ENCODE measurements at places on chromosomes 16 and 17. TPM values are rescaled to one million over a fixed set of nuclear protein-coding genes. Genes with fewer than 3 reads are reported as not detected.
A peak's percentile ranks its signal among the peaks of the same experiment; 100 is the strongest.

- no peak for DNase-seq
Observed at GRCh38 chr17:80270104-80270503, 9.5 kb downstream of the RNF213 start.

DNA sequence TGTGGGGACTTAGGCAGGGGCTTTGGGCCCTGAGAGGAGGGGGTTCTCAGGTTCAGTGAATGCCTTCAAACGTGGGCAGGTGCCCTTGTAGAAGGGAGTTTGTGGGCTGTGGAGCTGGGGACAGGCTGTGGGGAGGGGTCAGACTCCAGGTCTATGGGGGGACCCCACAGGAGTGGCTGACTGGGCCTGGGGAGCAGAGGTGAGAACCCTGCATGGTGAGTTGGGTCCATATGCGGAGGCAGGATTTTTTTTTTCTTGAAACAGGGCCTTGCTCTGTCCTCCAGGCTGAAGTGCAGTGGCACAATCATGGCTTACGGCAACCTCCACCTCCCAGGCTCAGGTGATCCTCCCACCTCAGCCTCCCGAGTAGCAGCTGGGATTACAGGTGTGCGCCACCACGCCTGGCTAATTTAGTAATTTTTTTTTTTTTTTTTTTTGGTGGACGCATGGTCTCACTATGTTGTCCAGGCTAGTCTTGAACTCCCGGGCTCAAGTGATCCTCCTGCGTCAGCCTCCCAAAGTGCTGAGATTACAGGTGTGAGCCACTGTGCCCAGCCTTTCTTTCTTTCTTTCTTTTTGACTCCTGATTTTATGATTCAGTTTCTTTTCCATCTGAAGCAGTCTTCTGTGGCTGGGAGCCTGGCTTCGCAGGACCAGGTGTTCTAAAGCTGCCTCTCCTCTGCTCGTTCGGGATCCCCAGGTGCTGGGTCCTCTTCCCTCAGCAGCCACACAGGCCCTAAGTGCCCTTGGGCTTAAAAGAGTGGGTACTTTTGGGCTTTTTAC lies 19.0 kb upstream of the ADCY7 start:
- DNase-seq: no peak

DNA sequence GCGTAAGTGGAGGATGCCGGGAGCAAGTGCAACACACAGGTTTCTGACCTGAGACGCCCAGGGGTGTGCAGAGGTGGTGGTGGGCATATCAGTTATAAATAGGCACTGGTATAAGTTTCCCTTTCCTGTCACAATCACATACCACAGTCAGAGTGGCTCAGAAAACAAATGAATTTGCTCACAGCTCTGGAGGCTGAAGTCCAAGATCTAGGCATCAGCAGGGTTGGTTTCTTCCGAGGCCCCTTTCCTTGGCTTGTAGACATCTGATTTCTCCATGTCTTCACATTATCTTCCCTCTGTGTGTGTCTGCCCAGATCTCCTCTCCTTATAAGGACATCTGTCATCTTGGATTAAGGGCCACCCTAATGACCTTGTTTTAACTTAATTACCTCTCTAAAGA lies 250.5 kb upstream of the TNRC6C start:
- DNase-seq: no peak

DNA sequence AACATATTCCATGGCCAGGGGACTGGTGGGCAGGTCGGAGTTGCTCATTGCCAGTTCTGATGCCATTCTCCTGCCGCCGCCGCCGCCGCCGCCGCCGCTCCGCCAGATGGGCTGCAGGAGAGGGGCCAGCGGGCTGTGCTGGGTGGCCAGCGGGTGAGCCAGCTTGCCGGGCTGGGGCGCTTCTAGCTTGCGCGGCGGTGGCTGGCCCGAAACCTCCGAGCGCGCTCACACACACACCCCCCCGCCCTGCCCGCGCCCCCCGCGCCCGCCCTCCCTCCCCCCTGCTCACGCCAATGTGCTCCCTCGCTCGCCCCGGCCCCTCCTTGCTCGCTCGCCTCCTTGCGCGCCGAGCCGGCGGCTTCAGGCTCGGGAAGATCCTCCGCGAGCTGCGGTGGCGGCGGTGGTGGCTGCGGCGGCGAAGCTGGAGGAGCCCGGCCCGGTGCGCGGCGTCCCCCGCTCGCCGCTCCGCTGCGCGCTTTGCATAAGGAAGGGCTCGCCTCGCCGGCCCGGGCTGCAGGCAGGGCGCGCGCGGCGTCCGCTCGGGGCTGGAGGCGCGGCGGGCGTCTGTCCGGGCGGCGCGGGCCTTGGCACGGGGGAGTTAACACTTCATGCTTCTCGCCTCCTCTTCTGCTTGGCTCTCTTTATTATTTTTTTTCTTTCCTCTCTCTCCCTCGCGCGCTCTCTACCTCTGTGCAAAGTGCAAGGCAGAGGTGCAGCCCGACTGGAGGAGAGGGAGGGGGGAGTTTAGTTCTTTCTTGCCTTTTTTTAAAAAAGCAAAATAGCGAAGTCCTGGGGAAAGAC lies 500 bp downstream of the MAF start:
- peak; percentile 88 for DNase-seq

GRCh38 chr16:59887856-59888255 lies 1153.7 kb upstream of the GOT2 start:
- DNase-seq: no peak

DNA sequence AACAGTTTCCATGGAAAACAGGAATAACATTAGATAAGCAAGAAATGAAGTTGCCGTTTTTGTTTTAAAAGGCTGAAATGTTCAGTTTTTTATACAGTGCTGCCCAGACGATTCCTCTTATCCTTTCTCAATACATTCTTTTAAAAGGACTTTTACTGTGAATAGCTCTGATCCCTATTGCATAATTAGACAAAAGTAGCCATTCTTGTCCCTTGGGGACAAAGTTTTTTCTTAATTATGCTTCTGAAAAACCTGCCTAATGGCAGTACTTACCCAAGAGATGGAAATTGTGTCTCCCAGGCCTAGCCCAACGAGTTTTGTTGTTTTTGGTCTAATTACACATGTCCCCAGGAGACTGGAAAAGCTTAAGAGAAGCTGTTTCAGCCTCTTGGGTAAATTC lies 27.6 kb downstream of the NXPH3 start:
- DNase-seq: no peak

DNA sequence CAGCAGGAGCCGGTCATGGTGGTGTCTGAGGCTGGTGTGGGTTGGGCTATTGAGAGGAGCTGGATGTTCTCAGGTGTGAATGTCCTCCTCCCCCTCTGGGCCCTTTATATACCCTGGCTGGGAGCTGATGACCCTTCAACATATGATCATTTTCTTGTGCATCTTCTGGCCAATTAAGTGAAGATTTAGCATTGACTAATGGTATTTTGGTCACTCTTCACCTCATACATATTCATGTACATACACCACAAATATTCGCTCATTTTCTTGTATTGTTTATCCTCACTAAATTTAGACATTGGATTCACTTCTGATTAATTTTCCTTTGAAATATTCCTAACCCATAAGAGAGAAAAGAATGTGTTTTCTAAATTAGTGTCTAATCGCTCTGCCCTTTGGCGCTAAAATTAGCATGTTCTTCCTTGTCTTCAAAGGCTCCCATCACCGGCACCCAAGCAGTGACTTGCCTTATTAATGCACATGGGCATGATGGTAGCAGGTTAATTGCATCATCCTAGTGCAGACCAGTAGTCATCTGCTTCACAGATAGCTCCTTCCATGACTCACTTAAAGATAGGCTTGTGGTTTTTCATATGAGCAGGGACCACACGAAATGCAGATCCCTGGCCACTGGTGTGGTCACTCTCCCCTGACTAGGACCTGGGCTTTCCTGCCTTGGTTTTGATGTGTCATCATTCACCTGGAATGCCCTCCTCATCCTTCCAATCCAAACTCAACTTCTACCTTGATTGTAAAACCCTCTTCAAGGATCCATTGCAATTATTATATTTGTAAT lies at the start of gene KRTAP2-4:
KRTAP2-4 (minus strand) TSS at position 51 of the 796 bp plus-strand sequence; CDS start at position 17, 34 bp downstream.
- no peak for DNase-seq

The SCNN1G gene
- not detected for total RNA-seq

The C17orf100 gene
- 0.81 TPM for total RNA-seq

The RNF166 gene
- total RNA-seq: 16.8 TPM

The KRT20 gene
- not detected for total RNA-seq

The RPL13 gene
- 1,459 TPM for total RNA-seq

DNA sequence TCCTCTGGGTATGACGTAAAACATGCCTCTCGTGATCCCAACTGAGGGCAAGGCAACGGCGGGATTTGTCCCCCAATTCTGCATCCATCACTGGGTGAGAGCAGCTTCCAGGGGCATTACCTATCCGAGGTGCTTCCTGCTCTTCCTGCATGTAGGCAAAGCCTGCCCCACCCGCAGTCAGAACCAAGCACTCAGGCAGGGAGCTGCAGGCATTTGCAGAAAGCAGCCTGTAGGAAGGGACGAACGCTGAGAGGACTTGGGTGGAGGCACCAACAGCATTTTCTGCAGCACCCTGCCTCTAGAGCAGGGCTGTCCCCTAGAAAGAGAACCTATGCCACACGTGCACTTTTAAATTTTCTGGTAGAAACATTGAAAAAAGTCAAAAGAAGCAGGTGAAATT lies 5.5 kb downstream of the BCO1 start:
- DNase-seq: no peak

The RSL1D1 gene
- total RNA-seq: 95.1 TPM

The KRTAP2-3 gene
- not detected for total RNA-seq

DNA sequence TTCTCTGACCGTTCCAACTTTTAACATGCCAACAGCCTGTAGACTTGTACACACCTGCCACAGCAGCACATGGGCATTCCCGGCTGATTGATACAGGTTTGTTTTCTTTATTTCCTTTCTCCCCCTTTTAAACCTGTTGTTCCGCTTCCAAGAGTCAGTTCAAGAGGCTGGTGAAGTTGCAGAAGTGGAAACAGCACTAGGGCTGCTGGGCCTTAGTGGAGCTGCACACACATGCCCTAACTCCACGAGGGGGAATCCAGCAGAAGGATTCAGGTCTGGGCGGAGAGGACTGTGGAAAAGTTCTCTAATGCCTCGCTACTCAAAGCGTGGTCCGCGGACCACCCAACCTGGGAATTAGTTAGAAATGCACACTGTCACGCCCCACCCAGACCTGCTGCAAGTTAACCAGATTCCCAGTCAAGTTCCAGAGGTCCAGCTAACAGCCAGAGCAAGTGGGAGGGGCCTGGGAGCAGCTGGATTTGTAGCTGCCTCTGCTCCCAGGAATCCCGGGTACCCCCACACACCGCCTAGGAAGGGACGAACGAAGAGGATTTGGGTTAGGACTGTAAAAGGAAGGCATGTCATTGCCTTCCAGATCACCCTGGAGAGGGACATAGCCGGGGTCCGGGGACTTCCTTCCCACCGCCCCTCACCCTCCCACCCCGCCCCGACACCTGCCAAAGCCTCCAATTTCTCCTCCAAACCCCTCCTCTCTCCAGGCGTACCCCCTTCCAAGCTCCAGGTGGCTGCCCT lies 542 bp downstream of the SLC39A11 start:
- no peak for DNase-seq

DNA sequence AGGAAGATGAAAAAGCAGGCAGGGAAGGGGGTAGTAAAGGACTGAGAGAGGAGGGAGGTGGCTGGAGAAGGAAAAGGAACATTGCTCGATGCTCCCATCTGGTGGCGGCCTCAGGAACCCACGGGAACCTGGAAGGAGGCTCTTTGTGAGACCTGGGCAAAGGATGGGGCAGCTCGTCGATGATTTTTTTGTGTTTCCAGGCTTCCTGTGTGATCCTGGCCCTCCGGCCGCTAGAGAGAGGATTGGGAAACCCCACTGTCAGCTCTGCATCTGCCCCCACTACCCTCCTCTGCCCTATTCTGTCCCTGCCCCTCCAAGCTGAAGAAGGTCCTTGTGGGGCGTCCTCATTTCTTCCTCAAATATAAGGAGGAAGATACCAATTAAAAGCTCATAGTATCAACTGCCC lies 6.6 kb downstream of the WFIKKN2 start:
- DNase-seq: peak; percentile 89

DNA sequence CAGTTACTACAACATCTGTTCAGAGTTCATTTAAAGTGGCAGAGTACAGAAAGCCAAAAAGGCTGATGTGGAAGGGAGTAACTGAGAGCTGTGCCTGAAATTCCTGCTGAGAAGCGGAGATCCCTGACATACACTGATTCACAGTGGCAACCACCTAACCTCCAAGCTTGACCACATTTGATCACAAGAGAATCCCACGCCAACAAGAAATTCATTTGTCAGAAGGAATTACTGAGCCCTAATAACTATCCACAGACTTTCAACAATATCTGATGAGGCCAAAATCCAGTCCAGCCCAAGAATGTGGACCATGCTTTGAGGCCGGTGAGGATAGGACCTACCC lies 168.5 kb upstream of the RPH3AL start:
- DNase-seq: peak; percentile 1

The CD19 gene
- total RNA-seq: 0.33 TPM

Measured in posterior vena cava (tissue), 2 donors.